ENCODE measurements at places on chromosomes 11 and 22.

DNA sequence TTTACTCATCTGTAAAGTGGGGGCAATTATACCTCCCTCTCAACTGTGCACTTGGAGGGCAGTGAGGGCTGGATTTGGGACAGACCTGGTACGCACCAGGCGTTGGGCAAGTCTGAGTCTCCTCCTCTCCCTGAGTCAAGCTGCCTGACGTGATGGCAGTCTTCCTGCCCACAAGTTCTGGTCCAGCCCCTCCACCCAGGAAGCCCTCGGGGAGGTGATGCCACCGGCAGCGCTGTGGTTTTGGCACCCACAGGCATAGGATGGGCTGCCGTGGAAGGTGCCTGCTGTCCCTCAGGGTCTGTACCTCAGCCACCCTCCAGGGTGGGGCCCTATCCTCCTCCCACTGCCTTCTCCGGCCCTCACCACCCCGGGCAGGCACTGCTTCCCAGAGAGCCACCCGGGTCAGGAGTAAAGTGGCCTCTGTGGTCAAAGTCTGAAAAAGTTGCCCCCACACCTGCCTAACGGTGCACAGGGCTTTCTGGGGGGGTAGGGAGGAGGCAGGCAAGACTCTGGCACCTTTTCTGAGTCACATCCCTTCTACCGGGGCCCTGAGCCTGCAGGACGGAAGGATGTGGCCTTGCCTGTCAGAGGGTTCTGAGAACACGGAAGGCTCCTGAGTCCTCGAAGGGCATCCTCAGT is 6.5 kb upstream of the APOBEC3H start:
- no peak for DNase-seq

GRCh38 chr11:19719960-19720359 is 7.3 kb downstream of the NAV2 start:
- DNase-seq, result no peak

- no peak for DNase-seq
Observed at GRCh38 chr11:34333787-34334186, 24.0 kb downstream of the ABTB2 start.

GRCh38 chr11:117750916-117751662 is 45.9 kb downstream of the DSCAML1 start:
- no peak for DNase-seq

DNA sequence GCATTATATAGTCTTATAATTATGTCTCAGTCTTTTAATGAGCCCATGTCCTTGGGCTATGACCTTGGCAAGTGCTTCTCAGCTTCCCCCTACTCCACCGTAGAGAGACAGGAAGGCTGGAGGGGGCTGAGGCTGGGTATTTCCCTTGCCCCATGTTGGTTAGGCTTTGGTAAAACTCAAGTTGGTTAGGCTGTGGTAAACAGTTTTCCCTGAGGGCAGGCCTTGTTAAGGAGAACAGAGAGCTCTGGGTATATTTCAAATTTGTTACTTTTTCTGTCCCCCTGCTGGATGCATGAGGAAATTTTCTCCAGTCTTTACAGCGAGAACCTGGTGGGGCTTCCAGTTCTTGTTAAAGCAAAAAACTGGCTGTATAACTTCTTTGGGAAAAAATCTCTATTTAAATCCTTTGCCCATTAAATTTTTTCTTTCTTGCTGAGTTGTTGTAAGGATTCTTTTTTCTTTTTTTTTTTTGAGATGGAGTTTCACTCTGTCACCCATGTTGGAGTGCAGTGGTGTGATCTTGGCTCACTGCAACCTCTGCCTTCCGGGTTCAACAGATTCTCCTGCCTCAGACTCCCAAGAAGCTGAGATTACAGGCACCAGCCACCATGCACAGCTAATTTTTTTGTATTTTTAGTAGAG is 12.2 kb upstream of the DCHS1 start:
- DNase-seq, result no peak

- no peak for DNase-seq
Observed at GRCh38 chr22:27881421-27881820, 37.6 kb downstream of the PITPNB start.

DNA sequence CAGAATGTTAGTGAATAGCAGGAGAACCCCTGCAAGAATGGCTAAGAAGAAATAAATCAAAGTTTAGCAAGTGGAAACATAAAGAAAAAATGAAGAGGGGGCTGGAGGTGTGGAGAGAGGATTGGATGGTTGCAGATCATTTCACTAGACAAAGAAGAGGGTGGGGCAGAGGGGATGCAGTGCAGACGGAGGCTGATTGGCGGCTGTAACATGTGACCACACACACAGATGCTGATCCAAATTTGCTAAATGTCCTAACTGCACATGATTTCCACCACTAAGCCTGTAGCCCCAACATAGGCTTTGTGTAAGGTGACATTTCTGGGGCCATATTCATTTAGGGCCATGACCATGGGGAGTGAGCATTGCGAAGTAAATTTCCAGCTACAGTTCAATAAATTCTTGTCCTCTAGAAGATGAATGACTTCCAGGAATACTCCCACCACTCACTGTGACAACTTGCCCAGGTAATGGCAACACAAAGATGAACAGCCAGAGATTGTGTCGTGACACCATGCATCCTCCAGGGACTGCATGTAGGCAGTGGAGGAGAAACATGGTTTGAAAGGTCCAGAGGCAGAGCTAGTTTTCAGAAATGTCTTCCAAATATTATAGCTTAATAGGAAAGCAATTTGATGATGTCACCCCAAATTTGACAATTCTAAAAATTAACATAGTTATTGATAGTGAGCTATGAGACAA is 6.8 kb downstream of the KRTAP5-11 start:
- no peak for DNase-seq

- peak; percentile 31 for DNase-seq
Observed at GRCh38 chr11:111460856-111461255, 51.3 kb downstream of the BTG4 start.

- no peak for DNase-seq
Observed at GRCh38 chr22:32733923-32734514, 67.5 kb upstream of the TIMP3 start.

- DNase-seq, result no peak
Observed at GRCh38 chr11:9577556-9577955, 4.1 kb downstream of the WEE1 start.
